ENCODE measurements at places on chromosomes 13 and 19.

- no peak for DNase-seq
These were observed 18.7 kb upstream of the SOX21 start for GRCh38 chr13:94731028-94731427.

- DNase-seq, result peak; percentile 39
These were observed 166.1 kb upstream of the MYO16 start for GRCh38 chr13:108463340-108463739.

DNA sequence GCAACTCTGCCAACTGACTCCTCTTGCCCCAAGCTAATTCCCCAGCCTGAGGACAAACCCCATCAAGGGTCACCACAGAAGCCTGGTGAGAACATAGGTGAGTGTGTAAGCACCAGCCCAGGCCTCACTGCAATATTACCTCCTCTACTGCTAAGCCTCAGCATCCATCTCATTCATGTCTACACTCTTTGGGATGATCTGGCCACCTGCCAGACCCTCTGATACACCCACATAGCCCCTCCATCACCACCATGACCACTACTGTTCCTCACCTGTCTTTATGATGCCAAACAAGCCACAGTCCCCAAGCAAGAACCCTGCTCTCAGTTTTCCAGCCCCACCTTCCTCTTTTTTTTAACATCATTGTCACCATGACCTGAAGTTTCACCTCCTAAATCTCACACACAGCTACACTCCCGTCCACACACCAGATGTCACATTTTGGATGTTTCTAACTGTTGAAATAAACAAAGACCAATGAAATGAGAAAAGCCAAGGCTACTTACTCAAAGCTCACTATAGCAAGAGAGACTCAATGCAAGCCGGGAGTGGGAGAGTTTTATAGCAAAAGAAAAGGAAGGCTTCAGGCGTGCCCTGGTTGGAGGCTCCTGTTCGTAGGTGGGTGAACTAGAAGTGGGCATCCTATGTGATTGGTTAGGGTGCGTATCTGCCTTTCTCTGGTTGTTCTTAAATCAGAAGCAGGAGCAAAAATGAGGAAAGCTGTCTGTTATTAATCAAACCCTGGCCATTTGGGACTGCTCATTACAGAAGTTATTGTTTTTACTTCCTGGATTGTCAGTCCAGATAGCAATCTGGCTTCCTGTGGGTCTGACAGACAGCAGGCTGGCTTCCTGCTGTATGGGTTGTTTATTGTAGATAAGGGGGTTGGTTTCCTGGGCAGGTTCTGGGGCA, 2.0 kb downstream of the ZNF792 start:
- DNase-seq, result no peak

DNA sequence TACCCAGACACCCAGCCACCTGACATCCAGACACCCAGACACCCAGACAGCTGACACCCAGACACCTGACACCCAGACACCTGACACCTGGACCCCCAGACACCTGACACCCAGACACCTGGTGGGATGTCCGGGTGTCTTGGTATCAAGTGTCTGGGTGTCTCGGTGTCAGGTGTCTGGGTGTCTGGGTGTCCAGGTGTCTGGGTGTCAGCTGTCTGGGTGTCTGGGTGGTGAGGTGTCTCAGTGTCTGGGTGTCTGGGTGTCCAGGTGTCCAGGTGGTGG, 18.6 kb downstream of the C19orf12 start:
- no peak for DNase-seq

- no peak for DNase-seq
These were observed 2.9 kb upstream of the C2CD4C start for GRCh38 chr19:411723-412355.

- no peak for DNase-seq
These were observed 41.2 kb downstream of the PCCA start for GRCh38 chr13:100130092-100130491.

GRCh38 chr13:27774169-27774568, 18.1 kb upstream of the GSX1 start:
- no peak for DNase-seq

DNA sequence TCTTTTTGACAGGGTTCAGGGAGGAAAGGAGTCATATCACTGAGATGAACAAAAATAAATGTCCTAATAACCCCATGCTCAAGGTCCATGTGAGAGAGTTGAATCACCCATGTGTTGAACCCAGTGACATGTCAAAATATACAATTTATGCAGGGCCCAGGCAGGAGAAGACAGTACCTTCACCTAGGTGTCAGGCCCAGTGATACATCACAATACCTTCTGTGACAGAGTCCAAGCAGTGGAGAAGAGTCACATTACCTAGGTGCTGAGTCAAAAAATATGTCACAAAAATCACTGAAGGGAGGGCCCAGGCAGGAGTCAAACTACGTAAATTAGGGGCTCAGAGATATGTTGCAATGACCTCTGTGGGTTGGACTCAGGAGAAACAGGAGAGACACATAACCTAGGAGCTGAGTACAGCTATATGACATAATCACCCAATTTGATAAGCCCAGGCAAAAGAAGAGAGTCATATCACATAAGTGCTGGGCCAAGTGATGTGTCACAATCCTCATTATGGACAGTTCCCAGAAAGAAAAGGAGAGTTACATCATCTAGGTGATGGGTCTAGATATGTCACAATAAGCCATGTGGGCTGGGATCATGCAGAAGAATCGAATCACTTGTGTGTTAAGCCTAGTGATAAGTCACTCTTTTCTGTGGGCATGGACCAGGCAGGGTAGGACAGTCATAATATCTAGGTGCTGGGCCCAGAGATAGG, 13.8 kb upstream of the ZNF724 start:
- DNase-seq, result no peak

DNA sequence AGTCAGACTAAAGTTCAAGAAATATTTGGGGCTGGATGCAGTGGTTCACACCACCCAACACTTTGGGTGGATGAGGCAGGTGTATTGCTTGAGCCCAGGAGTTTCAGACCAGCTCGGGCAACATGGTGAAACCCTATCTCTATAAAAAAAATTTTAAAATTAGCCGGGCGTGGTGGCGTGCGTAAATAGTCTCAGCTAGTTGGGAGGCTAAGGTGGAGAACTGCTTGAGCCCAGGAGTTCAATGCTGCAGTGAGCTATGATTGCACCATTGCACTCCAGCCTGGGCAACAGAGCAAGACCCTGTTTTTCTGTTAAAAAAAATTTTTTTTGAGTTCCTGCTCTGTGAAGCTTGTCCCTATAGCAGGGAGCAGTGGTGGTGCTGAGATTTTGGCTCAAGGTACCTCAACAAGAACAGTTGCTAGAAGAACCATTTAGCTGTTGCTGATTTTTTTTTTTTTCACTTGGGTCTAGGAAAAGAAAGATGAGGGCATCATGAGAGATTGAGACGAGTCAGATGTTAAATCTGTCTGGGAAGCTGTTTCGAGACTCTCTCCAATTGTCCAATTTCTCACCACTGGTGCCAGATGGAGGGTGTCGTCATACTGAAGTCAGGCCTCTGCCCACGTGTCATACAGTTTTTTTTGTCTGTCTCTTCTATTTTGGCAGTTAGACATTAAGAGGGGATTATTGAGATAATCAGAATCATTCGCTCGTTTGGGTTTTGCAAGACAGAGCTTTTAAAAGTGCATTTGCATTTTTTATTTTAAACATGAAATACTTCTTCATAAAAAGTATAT, 3.7 kb downstream of the SLC25A42 start:
- DNase-seq, result no peak

- no peak for DNase-seq
These were observed 55.1 kb downstream of the RASA3 start for GRCh38 chr13:114077099-114077932.

DNA sequence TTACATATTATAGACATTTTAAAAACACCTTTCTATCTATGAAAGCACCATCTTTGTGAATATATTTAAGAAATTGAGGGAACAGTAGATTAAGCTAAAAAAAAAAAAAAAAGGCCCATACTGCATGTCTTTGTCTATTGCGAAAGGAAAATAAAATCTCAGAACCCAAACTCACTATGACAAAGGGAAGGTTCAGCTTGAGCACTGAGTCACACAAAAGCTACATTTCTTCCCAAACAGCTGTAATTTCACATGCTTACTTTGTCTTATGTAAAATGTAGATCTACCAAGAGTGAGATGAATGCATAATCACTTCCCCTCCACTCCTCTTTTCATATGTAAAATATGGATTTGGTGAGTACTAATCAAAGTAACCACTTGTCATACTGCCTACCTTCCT, 640.1 kb upstream of the KLF12 start:
- DNase-seq, result peak; percentile 36

DNA sequence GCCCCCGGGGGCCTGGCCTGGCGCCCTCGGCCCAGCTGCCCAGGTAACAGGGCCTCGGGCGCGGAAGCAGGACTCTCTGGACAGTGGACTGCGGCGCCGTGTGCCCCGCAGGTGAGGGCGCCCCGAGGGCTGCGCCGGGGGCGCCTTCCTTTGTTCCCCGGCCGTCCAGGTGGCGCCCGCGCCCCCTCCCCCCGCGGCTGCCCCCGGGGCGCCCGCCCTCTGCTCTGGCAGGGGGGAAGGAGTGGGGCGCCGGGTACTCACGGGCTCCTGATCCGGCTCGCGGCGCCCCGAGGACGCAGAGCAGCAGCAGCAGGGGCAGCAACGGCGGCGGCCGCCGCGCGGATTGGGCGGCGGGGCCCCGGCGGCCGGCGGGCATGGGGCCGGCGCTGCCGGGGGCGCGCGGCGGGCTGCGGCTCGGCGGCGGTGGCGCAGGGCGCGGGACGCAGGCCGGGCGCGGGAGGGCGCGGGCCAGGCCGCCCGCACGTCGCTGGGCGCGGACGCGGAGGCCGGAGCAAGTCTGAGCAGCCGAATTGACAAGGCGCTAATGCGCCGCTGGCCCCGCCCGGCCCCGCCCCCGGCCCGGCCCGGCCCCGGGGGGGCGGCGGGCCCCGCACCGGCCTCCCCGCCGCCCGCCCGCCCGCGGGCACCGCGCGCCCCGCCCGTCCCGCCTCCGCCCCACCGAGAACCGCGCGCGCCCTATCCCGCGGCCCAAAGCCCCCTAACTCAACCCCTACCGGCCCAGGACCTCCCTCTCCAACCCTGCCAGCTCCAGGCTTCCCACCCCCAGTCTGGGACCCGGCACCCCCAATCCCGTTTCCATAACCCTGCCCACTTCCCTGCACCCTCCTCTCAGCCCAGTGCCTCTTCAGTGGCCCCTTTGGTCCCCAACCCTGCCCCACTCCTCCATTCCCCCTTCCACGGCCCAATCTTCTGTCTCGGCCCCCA, at the start of gene CRLF1:
TSS of gene CRLF1 (minus strand) at position 519 of the 945 bp plus-strand sequence. CDS start at position 376, 143 bp downstream.
- no peak for DNase-seq

- no peak for DNase-seq
These were observed 5.8 kb downstream of the MISP3 start for GRCh38 chr19:14078411-14078810.

DNA sequence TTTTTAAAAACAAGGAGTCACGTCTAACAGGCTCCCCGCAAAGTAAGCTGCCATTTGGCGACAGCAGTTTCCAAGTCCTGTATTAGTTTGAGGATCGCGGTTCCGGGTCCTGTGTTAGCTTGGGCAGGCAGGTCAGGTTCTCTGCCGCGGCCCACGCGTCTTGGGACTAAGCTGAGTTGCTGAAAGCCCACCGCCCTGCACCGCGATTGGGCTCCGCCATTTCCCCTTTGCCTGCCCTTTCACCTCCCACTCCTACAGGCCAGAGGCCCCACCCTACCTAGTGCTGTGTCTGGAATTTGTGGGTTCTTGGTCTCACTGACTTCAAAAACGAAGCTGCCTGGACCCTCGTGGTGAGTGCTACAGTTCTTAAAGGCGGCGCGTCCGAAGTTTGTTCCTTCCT, 6.8 kb downstream of the PARP4 start:
- no peak for DNase-seq

- DNase-seq, result no peak
These were observed 64.4 kb downstream of the RASA3 start for GRCh38 chr13:114067886-114068651.

- no peak for DNase-seq
These were observed 216.2 kb downstream of the IRS2 start for GRCh38 chr13:109569958-109570711.

Measured in fibroblast of skin of left quadriceps (primary cell).